ENCODE measurements at places on chromosomes 11 and 22.

GRCh38 chr11:57307666-57308270 lies 17.0 kb downstream of the TNKS1BP1 start:
- no peak for DNase-seq

DNA sequence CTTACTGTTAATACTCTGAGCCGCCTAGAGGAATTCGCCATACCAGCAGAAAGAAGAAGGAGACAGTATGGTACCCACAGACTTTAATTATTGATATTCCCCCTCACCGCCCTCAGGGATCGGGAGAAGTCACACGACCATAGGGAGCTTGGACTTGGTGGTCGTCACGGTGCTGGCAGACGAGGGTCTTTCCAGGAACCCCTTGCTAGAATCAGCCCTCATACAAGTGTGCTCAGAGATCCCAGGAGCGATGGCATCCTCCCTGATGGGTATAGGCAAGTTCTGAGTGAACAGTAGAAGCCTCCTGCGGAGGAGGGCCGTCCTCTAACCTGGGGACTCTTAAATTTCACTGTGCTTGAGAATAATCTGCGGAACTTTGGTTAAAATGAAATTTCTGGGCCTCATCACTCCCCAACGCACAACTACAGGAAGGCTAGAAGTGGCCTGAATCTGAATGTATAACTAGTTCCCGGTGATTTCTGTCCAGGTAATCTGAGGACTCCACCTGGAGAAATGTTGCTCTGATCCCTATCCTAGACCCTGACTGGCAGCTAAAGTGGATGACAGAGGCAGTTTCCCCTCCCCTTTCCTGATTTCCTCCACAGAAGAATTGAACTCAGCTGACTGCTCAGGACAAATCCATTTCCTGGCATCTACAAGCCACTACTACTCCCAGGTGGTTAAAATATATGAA lies 4.5 kb downstream of the VSIG2 start:
- no peak for DNase-seq

DNA sequence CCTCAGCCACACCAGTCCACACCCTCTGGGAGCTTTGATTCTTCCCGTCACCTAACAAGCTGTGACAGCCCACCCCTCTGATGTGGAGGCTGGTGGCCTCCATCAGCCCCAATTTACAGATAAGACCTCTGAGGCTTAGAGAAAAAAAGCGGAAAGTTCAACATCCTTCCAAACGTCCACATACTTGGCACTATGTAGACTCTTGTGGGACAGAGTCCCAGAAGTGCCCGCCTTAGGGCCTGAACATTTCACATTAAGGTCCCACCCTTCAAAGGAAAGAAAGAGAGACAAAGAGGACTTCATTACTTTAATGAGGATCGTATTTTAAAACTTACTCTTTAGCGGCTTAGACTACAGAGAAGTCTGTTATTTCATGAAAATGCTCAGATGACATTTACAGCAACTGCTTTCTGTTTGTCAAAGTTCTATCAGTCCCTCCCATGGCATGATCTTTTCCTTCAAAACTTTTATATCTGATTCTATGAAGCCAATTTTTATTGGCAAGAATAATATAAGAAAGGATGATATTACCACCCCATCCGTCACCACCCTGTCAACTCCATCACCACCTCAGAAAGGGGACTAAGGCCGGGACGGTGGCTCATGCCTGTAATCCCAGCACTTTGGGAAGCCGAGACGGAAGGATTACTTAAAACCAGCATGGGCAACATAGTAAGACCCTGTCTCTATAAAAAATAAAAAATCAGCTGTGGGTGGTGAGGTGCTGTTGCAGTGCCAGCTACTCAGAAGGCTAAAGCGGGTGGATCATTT lies 15.7 kb upstream of the SCGB1A1 start:
- no peak for DNase-seq

GRCh38 chr22:39697790-39698430 lies 127.4 kb downstream of the CACNA1I start:
- DNase-seq: no peak

GRCh38 chr11:102157219-102157618 lies 47.0 kb downstream of the YAP1 start:
- DNase-seq: no peak

DNA sequence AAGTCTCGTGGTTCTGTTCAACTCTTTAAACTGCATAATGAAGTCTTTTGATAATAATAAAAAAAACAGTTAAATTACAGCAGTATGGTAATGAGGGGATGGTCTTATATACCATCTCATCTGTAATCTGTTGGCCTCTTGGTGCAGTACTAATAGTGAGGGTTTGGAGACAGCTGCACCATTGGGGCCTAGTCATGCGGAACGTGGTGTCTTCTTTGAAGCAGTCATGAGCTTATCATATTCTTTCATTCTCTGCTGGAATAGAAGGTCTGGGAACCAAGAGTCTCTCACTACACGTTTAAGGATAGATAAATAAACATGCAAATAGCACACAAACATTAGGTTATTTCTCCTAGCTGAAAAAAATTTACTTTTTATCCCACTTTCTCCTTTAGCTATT lies 40.9 kb upstream of the OR9Q1 start:
- DNase-seq: no peak

DNA sequence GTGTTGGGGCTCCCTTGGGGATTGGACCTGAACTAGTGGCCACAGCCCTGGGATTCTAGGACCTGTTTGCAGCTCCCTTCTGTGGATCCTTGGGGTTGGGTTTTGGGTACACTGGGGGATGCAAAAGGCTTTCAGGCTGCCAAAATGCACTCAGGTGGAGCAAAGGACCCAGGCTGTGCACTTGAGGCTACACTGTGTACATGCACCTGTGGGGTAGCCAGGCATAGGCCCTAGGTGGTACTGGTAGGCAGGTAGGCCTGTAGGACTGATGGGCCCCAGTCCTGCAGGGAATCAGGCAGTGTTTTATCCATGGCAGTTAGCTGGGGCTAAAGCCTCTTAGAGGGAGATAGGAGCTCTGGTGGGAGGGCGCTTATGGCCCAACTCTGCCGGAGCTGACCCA lies 542.3 kb downstream of the LUZP2 start:
- no peak for DNase-seq

GRCh38 chr11:57318178-57318577 lies 6.6 kb downstream of the TNKS1BP1 start:
- DNase-seq: no peak

DNA sequence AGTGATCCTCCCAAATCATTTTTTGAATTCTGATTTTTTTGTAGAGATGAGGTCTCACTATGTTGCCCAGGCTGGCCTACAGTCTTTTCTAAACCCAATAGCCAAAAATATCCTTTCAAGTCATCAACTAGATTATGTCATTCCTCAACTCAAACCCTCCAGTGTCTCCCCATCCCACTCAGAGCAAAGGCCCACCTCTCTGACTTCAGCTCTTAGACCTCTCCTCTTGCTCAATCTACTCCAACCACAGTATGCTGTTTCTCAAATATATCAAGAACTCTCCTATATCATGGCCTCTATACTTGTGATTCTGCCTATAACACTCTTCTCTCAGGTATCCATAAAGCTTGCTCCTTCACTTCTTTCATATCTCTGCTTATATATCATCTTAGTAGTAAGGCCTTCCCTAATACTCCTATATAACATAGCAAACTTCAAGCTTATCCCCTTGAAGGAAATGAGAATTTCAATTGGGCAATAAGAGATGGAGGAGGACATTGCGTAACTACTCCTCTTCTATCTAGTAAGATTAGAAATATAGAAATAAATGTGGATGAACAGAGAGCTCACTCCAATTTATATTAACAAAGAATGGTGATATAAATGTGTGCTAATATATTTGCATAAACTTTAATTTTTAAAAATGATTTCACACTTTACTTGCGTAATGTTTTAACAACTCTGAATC lies 24.5 kb downstream of the DLG2 start:
- no peak for DNase-seq
